Effector memory CD8-positive, alpha-beta T cell (primary cell): ENCODE measurements at places on chromosomes 6 and 20.

DNA sequence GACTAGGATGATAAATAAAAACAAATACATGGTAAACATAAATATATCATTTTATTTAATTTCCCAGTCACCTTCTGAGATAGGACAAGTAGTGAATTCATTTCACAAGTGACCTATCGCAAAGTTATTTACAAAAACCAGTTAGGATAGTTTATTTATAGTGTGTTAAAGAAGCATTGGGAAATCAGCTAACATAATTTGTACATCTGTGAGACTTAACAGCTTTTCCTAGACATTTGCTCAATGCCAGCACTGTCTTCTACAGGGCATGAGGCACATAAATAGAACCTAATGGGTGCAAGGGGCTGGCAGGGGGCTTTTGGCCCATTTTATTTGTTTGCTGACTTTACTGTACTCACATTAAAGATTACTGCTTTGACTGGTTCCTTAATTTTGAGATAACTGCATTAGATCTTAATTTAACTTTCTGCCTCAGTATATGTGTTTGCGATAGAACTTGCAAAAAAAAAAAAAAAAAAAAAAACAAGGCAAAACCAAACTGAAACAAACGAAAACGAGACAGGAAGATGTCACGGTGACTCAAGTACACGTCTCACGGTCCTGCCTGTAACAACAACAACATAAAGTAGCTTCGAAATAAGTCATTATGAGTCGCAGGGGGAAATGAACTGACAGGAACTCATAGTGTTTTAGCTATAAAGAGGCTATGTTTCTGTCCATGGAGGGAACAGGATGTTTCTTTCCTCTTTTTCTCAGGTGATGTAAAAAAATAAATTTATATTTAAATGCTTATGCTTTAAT lies 133.7 kb upstream of the GMDS start:
- H3K27me3 ChIP-seq, result no peaks in the 10 kb centered on the region
- H3K4me3 ChIP-seq, result no peak overlapping the region
- H3K27ac ChIP-seq, result no peak overlapping the region
- H3K4me1 ChIP-seq, result no peaks in the 10 kb centered on the region
- DNase-seq, result no peak
- no peaks in the 10 kb centered on the region for H3K36me3 ChIP-seq

DNA sequence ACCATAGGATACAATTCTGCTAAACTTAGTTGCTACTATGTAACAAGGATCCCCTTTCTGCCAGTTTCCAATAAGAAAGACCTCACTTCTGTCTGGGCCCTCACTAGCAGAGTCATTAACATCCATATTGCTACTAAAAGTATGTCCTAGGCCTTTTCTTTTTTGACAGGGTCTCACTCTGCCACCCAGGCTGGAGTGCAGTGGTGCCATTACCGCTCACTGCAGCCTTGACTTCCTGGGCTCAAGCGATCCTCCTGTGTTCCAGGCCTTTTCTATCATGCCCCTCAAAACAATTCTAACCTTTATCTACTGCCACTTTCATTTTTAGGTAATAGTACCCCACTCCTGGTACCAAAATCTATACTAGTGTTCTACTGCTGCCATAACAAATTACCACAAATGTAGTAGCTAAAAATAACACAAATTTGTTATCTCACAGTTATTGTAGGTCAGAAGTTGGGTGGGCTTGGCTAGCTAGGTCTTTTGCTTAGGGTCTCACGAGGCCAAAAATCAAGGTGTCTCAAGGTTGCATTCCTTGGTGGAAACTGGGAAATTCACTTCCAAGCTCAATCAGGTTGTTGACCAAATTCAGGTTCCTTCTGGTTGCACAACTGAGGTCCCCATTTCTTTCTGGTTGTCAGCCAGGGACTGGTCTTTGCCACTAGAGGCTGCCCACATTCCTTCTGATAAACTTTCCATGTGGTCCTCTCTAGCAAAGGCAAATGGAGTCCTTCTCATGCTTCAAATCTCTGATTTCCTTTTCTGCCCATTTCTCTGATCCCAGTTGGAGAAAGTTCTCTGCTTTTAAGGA lies 3.0 kb downstream of the CSNK2A1 start:
- no peak for DNase-seq
- H3K4me3 ChIP-seq, result no peak overlapping the region
- peaks cover 67% of the 10 kb centered on the region for H3K4me1 ChIP-seq

DNA sequence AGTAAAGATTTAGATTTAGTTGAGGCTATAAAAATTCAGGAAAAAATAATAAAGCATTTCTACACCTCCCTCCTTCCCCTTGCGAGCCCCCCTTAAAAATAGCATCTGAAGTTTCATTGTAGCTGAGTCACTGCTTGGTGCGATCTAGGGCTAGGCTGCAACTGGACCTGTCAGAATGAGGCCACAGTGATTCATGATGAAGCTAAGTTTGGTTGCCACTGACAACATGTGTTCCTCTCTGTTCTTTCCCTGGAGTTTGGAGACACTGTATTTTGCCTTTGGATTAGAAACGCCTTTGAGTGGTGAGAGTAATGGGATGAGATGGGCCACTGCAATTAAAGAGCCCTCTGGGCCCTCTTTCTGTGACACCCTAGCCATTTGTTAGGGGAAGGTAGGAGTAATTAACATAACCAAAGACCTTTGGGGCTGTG lies 334.1 kb downstream of the NRN1 start:
- H3K27ac ChIP-seq, result no peak overlapping the region
- H3K27me3 ChIP-seq, result no peaks in the 10 kb centered on the region
- no peaks in the 10 kb centered on the region for H3K36me3 ChIP-seq
- DNase-seq, result no peak
- no peak overlapping the region for H3K4me3 ChIP-seq
- peaks cover 10% of the 10 kb centered on the region for H3K4me1 ChIP-seq

GRCh38 chr20:1287787-1288569 lies 21.9 kb downstream of the SNPH start:
- no peak overlapping the region for H3K27ac ChIP-seq
- no peaks in the 10 kb centered on the region for H3K36me3 ChIP-seq
- DNase-seq, result no peak
- H3K4me3 ChIP-seq, result no peak overlapping the region
- H3K4me1 ChIP-seq, result peaks cover 18% of the 10 kb centered on the region

DNA sequence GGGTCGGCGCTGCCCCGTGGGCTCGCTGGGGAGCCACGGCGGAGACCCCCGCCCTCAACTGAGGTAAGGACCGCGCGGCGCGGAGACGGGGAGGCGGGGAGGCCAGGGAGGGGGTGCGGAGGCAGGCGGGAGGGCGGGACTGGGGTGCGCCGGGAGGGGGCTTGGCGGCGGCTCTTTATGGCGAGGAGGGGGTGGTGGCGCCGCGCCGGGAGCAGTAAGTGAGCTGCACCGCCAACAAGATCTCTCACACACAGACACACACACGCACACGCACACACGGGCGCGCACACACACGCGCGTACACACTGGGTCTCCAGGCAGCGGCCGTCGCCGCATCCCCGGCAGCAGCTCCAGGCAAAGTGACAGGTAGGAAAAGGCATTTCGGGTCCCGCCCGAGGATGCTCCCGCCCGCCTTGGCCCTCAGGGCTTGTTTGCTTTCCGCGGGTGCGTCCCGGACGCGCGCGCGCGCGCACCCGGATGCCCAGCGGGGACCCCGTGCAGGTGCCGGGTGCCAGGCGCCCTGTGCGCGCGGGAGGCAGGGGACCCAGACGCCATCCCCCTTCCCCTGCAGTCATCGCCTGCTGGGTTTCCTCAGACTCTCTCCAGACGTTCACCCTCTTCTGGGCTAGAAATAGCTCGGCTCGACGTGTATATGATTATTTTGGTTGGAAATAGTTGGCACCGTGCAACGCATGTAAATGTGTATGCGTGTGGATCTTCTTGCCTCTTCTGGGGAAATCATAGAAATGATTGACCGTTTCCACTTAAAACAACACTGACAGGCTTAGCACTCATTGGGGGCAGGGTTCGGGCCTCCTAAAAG lies at the start of gene PLCB4:
PLCB4 (plus strand) TSS at position 247 of the 823 bp plus-strand sequence. CDS start 238,728 bp downstream, outside the sequence.
- H3K36me3 ChIP-seq, result no peaks in the 10 kb centered on the region
- no peak for DNase-seq
- H3K27me3 ChIP-seq, result peaks cover 9% of the 10 kb centered on the region

DNA sequence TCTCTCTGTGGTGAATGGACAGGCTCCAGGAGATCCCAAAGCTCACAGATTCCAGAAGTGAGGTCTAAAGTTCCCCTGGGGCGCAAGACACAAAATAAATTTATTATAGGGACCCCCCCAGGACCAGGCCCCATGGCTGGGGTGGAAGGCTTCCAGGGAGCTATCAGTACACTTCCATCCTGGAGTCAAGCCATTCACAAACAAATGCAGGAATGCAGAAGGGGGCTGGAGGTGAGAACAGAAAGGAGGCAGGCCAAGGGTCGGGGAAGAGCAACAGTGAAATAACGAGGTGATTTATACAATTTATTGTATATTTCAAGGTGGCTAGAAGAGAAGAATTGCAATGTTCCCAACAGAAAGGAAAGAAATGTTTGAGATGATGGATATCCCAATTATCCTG lies 126.9 kb downstream of the LY86 start:
- no peak overlapping the region for H3K4me3 ChIP-seq
- H3K36me3 ChIP-seq, result no peaks in the 10 kb centered on the region
- peaks cover 11% of the 10 kb centered on the region for H3K4me1 ChIP-seq
- DNase-seq, result no peak

GRCh38 chr6:13478525-13478966 lies 8.9 kb downstream of the GFOD1 start:
- H3K4me1 ChIP-seq, result peaks cover 25% of the 10 kb centered on the region
- no peaks in the 10 kb centered on the region for H3K27me3 ChIP-seq
- peak overlapping the region; percentile 5 for H3K27ac ChIP-seq
- H3K4me3 ChIP-seq, result no peak overlapping the region
- H3K36me3 ChIP-seq, result no peaks in the 10 kb centered on the region

DNA sequence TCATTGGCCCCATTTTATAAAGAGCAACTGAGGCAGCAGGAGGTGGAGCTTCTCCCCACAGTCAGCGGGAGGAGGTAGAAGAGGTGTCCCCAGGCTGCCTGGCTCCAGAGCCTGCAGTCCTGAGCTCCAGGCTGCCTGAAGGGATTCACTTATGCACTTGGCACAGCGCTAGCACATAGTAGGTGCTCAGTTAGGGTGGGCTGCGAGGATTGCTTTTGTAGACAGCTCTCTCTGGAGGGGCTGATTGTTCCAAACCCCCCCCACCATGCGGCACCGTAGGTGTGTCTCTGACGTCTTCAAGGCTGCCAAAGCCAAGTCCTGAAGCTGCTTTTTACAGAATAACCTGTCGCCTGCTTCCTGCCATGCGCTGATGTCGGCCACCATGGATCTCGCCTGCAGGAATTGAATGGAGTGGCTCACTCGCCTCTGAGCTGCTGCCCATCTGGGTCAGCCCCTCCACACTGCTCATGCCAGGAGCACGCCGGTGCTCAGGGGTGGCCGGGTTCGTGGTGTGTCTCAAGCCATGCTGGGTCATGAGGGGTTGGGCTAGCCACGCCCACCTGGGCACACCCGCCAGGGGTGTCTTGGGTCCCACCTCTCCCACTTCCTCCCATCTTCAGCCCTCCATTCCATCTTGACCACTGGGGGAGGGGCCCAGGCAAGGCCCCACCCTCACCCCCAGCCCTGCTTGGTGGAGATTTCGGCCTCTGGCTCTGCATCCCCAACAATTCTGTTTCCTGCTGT lies 59.8 kb downstream of the BCAS4 start:
- H3K27ac ChIP-seq, result peak overlapping the region; percentile 11
- peaks cover 6% of the 10 kb centered on the region for H3K4me1 ChIP-seq

DNA sequence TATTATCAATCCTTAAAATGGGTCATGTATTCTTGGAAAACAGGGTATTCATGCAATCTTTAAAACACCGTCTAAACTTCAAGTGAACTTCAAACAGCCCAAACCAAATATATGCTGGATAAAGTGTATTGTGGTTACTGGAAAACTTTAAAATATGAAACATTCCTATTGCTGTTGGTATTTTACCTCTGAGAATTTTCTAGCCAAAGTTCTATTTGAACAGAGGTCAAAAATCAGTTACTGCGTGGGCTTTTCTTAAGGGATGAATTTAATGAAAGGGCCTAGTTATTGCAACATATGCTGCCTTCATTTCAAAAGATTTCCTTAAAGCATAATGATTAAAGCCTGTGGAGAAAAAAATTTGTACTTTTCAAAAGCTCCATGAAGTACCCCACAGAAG lies 436.0 kb downstream of the PLCB1 start:
- H3K27me3 ChIP-seq, result no peaks in the 10 kb centered on the region
- H3K36me3 ChIP-seq, result no peaks in the 10 kb centered on the region
- H3K4me1 ChIP-seq, result peaks cover 1% of the 10 kb centered on the region
- no peak overlapping the region for H3K27ac ChIP-seq

DNA sequence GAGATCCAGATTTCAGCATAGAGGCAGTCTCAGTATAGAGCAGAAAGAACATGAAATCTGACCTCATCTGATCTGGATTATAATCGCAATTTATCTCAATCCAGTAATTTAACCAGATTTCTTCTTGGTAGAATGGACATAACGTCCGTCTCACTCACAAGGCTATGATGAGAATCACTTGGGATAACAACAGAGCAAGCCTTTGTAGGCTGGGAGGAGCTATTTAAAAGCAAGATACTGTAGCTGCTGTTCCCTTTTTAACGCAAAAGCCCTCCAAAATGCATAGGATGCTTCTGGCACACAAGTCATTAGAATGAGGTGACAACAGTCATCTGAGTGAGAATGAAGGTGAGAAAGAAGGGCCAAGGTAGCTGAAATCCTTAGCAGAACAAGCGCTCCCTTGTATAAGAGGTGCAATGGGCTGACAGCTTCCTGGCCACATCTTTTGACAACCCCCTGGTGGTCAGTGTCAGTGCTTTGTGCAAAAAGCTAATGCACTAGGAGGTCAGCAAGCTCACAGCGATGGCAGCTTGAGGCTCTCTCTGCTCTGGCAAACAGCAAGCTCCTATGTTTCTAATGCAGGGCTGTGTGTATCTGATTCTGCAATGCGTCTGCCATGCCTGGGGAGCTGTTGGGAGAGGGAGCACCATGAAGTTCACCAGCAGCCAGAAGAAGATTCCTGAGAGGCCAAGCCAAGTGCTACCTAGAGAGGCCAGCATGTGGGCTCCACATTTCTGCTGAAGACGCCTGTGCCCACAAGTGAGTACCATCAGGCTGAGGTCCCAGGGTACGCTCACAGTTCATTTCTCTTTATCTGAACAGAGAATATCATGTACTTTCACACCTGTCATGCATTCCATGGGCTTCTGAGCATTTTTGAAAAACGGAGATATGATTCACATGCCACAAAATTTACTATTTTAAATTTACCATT lies 16.2 kb downstream of the METTL24 start:
- no peak overlapping the region for H3K27ac ChIP-seq
- no peaks in the 10 kb centered on the region for H3K4me1 ChIP-seq
- DNase-seq, result no peak
- H3K36me3 ChIP-seq, result no peaks in the 10 kb centered on the region
- no peak overlapping the region for H3K4me3 ChIP-seq
- peaks cover 4% of the 10 kb centered on the region for H3K27me3 ChIP-seq
